ENCODE measurements at places on chromosomes 7 and 10.

GRCh38 chr7:2521341-2521745, 1.8 kb downstream of the LFNG start:
- DNase-seq, result no peak

- no peak for DNase-seq
These were observed 82.9 kb downstream of the GALNT11 start for GRCh38 chr7:152108359-152108758.

DNA sequence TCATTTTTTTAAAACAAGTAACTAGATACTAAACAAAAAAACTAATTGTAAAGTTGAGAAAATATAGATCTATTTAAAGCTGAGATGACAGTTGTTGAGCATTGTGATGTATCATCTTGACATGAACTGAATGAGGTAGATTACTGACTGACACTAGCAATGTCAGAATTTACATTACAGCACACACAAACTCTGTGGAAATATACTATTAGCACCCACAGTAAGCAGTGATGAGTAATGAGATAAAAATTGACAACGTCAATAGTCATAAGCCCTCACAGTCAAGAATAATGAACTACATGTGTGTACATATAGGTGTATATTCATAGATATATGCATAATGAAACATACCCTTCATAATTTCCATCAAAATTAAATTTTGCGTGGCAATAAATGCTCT, 368.4 kb downstream of the TFEC start:
- no peak for DNase-seq

DNA sequence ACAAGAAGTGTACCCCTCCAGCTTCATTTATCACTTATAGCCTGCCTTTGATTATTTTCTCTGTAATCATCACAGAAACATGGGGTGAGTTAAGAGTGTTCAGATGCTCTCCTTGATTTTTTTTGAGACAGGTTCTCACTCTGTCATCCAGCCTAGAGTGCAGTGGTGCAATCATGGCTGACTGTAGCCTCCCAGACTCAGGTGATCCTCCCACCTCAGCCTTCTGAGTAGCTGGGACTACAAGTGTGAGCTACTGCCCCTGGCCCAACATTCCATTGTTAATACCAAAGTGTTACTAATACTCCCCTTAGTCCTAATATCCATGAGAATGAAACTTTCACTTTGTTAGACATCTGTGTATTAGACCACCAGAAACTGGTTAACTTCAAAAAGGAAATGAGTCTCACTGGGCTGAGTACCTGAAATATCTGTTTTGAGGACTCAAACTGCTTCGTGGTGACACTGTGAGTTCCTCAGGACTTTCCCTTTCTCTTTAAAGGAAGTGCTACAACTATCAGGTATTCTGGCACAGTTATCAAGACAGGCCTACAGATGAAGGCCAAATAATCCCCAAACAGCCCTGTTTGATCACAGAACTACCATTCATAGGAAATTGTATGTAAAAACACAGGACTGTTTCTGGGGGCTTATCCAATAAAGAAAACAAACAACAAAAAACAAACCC, 20.5 kb upstream of the CFAP70 start:
- DNase-seq, result no peak

GRCh38 chr7:46291050-46291438, 370.0 kb upstream of the IGFBP3 start:
- DNase-seq, result no peak

DNA sequence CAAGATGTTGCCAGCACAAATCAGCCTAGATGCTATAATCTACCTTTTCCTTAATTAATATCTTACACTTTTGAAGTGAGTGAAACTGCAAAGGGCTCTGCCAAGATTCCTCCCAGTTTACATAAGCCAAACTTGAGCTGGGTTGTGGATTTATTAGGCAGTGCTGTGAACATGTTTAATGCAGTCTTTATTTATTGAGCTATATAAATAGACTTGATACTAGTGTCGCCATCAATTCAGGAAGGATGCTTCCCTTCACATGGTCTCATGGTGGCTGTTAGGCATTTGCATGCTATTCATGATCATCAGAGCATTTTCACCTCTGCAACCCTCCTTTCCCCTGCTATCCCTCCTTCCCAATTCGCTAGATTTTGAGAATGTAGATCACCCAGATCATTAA, 40.2 kb downstream of the PLEKHS1 start:
- no peak for DNase-seq

DNA sequence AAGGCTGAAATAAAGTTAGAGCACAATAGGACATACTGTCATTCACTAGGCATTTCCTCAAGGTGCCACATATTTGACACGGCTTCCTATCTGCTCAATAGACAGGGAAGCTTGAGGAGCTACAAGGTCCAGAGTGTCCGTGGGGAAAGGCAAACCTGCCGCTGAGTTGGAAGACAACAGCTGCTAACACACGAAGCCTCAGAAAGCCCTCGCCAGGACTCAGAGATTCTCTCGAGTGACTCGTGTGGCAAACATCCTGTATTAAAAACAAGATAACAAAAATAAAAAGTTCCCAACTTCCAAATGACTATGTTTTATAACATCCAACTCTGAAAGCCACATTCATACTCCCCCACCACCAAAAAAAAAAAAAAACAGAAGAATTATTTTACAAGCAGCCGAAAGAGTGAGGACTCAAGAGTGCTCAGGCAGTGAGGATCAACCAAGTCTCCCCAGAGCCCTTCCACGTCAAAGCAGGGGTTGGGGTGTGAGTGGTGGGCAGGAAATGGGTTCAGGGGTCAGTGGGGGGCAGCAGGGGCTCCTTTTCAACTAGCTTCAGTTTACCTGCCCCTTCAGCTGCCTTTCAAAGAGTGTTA, 67.6 kb downstream of the STK17A start:
- no peak for DNase-seq

DNA sequence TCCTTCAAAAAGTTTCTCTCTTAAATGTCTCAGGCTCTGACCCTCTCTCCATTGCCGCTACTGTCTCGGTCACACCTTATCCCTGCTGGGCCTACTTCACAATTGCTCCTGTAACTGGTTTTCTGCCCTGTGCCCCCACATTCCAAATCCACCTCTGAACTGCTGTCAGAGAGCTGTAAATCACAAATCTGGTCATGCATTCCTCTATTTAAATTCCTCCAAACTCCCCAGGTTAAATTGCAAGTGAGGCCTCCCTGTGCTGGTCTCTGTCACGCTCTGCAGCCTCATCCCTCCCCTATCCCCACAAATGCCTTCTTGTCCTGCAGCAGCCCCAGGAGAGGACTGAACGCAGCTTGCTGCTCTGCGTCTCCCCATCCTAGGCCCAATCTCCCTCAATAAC, 40.4 kb upstream of the CDCA7L start:
- DNase-seq, result no peak

GRCh38 chr7:102469972-102470825, 5.4 kb downstream of the LRWD1 start:
- no peak for DNase-seq

GRCh38 chr7:51640841-51641240, 324.2 kb upstream of the COBL start:
- DNase-seq, result no peak

GRCh38 chr10:51928162-51928561, 228.8 kb upstream of the CSTF2T start:
- no peak for DNase-seq

GRCh38 chr7:83614112-83614511, 34.8 kb downstream of the SEMA3E start:
- DNase-seq, result no peak

DNA sequence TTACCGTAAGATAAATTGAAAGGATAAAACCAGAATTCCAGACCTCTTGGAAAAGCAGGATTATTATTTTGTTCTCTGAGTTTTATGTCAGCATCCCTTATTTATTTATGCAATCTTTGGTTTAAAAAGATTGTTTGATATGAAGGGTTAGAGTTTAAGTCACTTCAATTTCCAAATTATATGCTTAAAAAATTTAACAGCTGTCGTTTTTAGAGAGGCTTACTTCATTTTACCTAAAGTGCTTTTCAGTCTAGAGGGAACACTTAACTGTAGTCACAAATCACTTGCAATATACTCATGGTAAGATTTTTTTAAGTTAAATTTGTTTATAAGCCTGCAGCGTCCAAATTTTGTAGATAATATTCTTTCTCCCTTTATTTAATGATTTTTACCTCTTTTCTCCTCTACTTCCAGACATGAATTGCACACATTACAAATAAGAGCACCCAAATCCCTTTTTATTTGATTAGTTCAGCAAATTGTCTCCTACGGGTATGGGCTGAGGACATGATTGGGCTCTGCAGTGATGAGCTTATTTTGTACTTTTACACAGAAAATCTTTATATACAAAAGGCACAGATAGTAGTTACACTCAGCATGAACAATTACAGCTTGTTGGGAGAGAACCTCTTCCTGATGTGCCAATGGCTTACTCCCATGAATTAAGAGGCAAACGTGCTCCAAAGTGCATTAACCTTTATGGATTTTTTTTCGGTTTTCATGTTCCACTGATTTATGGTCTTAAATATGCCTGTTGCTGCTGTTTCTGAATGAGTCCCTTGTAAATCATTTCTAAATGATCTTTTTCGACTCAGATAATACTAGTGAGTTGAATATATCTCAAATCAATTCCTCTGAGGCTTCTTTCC, 319.3 kb upstream of the LRGUK start:
- DNase-seq, result no peak

DNA sequence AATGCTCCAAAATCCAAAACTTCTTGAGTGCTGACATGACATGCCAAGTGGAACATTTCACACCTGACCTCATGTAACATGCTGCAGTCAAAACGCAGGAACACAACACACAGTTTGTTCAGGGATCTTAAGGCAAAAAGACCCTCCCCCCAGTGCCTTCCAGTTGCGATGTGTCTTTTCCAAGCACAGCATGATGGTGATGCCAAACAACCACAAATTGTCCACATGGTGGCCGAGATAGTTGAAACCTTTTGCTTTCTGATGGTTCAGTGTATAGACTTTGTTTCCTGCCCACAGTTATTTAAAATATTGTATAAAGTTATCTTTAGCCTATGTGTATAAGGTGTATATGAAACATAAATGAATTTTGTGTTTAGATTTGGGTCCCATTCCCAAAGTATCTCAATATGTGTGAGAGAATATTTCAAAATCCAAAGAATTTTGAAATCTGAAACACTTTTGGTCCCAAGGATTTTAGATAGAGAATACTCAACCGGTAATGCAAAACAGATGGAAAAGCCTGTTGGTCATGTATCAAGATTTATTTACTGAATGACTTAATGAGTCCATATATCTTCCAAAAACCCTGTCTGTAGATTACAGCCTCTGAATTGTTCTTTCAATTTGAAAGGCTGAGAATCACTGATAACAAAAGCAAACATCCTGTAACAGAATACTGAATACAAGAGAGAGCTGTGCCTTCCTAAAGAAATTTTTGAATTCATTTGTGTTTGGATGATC, 93.4 kb upstream of the OIT3 start:
- DNase-seq, result no peak

- DNase-seq, result no peak
These were observed 30.0 kb upstream of the SAMD9L start for GRCh38 chr7:93178213-93178612.

GRCh38 chr7:105512415-105512814, 9.7 kb downstream of the PUS7 start:
- no peak for DNase-seq

DNA sequence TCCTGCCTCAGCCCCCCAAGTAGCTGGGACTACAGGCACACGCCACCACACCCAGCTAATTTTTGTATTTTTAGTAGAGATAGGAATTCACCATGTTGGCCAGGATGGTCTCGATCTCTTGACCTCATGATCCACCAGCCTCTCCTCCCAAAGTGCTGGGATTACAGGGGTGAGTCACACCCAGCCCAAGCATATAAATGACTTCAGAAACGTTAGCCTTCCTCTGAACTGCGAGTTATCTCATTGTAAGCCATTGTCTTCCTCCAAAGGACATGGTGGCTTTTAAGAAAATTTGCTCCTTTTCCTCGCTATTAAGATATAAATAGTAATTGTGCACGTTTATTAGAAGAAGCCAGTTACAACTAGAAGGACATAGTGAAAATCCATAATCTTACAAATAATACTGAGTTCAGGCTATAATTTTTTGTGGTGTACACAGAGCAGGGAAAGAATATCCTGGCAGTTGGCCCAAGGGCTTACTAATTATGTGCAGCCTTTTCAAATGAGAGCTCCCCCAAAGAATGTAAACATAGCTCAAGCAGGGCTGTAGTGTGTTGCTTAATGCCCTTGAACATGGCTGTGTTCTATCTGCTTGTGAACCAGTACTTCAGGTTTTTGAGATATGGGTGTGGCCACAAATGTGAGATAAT, 495.8 kb downstream of the PARD3 start:
- no peak for DNase-seq

DNA sequence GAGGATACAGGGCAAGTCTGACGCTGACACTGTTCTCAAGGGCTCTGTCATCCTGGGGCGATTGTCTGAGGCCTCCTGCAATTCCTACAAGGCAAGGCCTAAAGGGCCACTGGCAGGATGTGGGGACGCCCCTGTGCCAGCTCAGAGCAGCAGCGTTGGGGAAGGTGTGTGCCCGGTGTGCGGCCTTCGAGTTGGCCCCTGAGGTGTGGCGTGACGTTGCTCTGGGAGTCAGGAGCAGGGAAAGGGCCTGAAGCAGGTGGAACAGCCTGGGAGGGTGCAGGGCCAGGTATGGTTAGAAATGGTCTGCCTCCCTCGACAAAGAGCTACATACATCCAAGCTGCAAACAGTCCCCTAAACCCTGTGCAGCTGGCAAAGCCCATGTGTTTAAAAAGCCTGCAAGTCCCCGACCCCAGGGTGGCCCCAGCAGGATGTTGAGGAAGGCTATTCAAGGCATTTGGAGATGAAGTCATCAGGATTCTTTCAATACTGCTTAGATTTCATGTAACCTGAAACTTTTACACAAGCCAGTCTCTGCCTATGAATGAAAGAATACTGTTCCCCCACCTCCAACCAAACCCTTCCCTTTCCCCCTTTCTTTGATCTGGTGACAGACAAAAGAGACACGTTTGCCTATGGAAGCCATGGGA, 142.5 kb upstream of the TNS3 start:
- no peak for DNase-seq

GRCh38 chr7:132965951-132966350, 115.9 kb downstream of the CHCHD3 start:
- no peak for DNase-seq

- no peak for DNase-seq
These were observed 35.4 kb downstream of the DRGX start for GRCh38 chr10:49360271-49361177.

- no peak for DNase-seq
These were observed 52.3 kb upstream of the KDM7A start for GRCh38 chr7:140229101-140229525.

- no peak for DNase-seq
These were observed 40.5 kb upstream of the DPYSL4 start for GRCh38 chr10:132146271-132146671.

- DNase-seq, result no peak
These were observed 26.0 kb upstream of the PFKFB3 start for GRCh38 chr10:6176691-6177231.

- no peak for DNase-seq
These were observed 157.3 kb downstream of the CTTNBP2 start for GRCh38 chr7:117715784-117716445.

GRCh38 chr7:69654849-69655707, 56.8 kb downstream of the AUTS2 start:
- no peak for DNase-seq

Data from stimulated activated CD8-positive, alpha-beta memory T cell treated with anti-CD3 and anti-CD28 coated beads, Interleukin-7, amount 100 ng/mL, for 48 hours (primary cell).